ENCODE measurements at places on chromosomes 5 and 9. TPM values are rescaled to one million over a fixed set of nuclear protein-coding genes. Genes with fewer than 3 reads are reported as not detected.
A peak's percentile ranks its signal among the peaks of the same experiment; 100 is the strongest.

CDX1 gene
- total RNA-seq: not detected

ANKRD55 gene
- not detected for total RNA-seq

SDHA gene
- 75.0 TPM for total RNA-seq

HABP4 gene
- 6.3 TPM for total RNA-seq

FBN2 gene
- total RNA-seq: 236 TPM

BTNL8 gene
- not detected for total RNA-seq

RNF180 gene
- 7.4 TPM for total RNA-seq

ABCA2 gene
- total RNA-seq: 21.7 TPM

CDHR2 gene
- 0.09 TPM for total RNA-seq

PDZD2 gene
- total RNA-seq: 22.6 TPM

RANBP3L gene
- not detected for total RNA-seq

NUTM2G gene
- not detected for total RNA-seq

DNA sequence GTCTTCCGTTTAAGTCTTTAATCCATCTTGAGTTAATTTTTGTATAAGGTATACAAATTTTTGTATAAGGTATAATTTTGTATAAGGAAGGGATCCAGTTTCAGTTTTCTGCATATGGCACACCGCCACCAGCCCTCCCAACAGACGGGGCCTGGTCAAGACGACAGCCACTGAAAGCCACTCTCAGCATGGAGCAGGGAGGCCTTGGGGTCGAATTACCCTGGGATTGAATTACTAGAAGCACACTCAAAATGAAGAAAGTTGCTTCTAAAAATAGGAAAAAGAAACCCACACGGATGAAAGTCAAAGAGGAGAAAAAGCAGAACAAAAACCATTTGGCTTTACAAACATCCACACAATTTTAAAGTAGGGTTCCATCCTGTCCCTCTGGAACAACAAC lies 586.2 kb upstream of the ADAMTS16 start:
- no peak overlapping the region for H3K4me3 ChIP-seq
- H3K4me1 ChIP-seq: no peaks in the 10 kb centered on the region
- no peaks in the 10 kb centered on the region for H3K27me3 ChIP-seq
- DNase-seq: no peak
- H3K27ac ChIP-seq: no peak overlapping the region
- H3K36me3 ChIP-seq: no peaks in the 10 kb centered on the region

DNA sequence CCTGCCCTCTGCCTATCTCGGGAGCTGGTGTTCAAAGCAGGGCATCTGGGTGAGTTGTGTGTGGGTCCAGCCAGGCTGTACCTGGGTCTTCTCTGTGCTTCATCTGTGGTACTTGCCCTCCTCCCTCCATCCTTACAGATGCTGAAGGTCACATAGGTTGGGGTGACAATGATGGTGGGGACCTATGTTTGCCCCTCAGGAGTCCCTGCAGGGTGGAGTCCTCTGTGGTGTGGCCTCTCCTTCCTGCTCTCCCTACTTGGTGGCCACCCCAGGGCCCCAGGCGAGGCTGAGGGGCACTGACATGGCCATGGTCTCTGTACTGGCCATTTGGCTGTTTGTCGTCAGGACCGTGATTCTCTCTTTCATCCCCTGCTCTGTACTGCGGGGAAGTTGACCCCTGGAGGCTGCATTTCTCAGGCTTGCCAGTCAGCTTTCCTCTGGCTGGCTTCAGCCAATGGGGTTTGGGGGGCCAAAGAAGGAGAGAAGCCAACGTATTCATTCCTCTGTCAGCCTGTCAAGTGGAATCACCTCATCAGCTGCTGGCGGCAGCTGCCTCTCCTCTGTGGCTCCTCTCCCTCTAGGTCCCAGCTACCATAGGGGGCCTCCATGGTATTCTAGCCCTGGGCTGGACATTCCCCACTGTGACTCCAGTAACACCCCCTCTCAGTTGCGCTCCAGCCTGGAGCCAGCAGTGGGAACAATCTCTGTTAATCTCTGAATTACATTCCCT lies 4.6 kb downstream of the DCANP1 start:
- DNase-seq: no peak
- H3K27ac ChIP-seq: no peak overlapping the region
- H3K4me3 ChIP-seq: no peak overlapping the region
- H3K4me1 ChIP-seq: peaks cover 10% of the 10 kb centered on the region
- H3K36me3 ChIP-seq: no peaks in the 10 kb centered on the region
- no peaks in the 10 kb centered on the region for H3K27me3 ChIP-seq

DNA sequence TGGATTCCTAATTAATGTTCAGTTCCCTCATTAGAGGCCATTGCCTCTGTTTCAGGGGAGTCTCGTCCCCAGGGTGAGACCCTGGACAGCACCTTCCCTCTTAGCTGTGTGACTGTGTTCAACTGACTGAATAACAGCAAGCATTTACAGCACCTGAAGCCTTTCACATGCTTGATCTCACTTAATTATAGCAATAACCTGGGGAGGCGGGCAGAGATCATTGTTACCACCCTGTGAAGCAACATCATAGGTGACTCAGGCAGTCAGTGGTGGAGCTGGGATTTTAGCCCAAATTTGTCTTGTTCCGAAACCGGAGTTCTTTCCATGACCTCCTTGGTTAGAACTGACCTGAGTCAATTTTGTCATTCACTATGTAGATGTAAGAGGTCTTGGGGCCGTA lies 105.2 kb upstream of the RAD23B start:
- no peak overlapping the region for H3K27ac ChIP-seq
- peaks cover 8% of the 10 kb centered on the region for H3K4me1 ChIP-seq
- no peaks in the 10 kb centered on the region for H3K27me3 ChIP-seq
- no peak overlapping the region for H3K4me3 ChIP-seq
- peak; percentile 47 for DNase-seq
- H3K36me3 ChIP-seq: no peaks in the 10 kb centered on the region

GRCh38 chr9:129323376-129323998 lies 145.4 kb upstream of the IER5L start:
- H3K36me3 ChIP-seq: no peaks in the 10 kb centered on the region
- peaks cover 10% of the 10 kb centered on the region for H3K4me1 ChIP-seq
- no peaks in the 10 kb centered on the region for H3K27me3 ChIP-seq
- no peak overlapping the region for H3K4me3 ChIP-seq

- peak; percentile 34 for DNase-seq
- no peaks in the 10 kb centered on the region for H3K27me3 ChIP-seq
- H3K36me3 ChIP-seq: no peaks in the 10 kb centered on the region
- no peak overlapping the region for H3K27ac ChIP-seq
- H3K4me1 ChIP-seq: no peaks in the 10 kb centered on the region
- no peak overlapping the region for H3K4me3 ChIP-seq
These were observed 381.1 kb downstream of the TMEM38B start for GRCh38 chr9:106075236-106075959.

GRCh38 chr9:89994988-89995613 lies 390.3 kb downstream of the GADD45G start:
- H3K27ac ChIP-seq: no peak overlapping the region
- no peak overlapping the region for H3K4me3 ChIP-seq
- no peak for DNase-seq

- no peak overlapping the region for H3K4me3 ChIP-seq
- H3K27ac ChIP-seq: no peak overlapping the region
These were observed 30.7 kb upstream of the MYOT start for GRCh38 chr5:137836997-137837396.

DNA sequence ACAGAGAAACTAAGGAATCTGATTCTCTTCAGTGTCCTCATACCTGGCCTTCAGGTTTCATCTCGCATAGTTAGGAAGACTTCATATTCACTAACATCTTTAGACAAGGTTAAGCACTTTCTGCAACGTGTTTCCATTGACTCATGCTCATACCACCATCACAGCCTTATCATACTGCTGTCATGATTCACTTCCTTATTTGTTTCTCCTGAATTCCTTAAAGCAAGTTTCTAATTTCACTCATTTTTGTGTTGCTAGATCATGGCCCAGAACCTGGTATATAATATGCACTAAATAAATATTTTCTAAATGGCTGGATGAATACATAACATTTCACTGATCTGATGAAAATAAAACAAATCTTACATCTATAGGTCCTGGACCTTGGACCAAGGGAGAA lies 472.9 kb downstream of the PRELID2 start:
- H3K4me3 ChIP-seq: no peak overlapping the region
- H3K4me1 ChIP-seq: peaks cover 12% of the 10 kb centered on the region
- no peaks in the 10 kb centered on the region for H3K36me3 ChIP-seq
- H3K27ac ChIP-seq: no peak overlapping the region

- H3K27ac ChIP-seq: peak overlapping the region; percentile 11
- no peak overlapping the region for H3K4me3 ChIP-seq
- peaks cover 18% of the 10 kb centered on the region for H3K4me1 ChIP-seq
- DNase-seq: no peak
- peaks cover 5% of the 10 kb centered on the region for H3K36me3 ChIP-seq
These were observed 75.7 kb downstream of the ZNF608 start for GRCh38 chr5:124670722-124671184.

GRCh38 chr9:135223831-135224230 lies 136.4 kb downstream of the OLFM1 start:
- no peak overlapping the region for H3K4me3 ChIP-seq
- DNase-seq: no peak
- no peaks in the 10 kb centered on the region for H3K27me3 ChIP-seq
- H3K36me3 ChIP-seq: no peaks in the 10 kb centered on the region
- no peak overlapping the region for H3K27ac ChIP-seq
- no peaks in the 10 kb centered on the region for H3K4me1 ChIP-seq

- H3K27ac ChIP-seq: no peak overlapping the region
- no peak for DNase-seq
- no peak overlapping the region for H3K4me3 ChIP-seq
These were observed 794.9 kb upstream of the ARRDC3 start for GRCh38 chr5:92177926-92178487.

DNA sequence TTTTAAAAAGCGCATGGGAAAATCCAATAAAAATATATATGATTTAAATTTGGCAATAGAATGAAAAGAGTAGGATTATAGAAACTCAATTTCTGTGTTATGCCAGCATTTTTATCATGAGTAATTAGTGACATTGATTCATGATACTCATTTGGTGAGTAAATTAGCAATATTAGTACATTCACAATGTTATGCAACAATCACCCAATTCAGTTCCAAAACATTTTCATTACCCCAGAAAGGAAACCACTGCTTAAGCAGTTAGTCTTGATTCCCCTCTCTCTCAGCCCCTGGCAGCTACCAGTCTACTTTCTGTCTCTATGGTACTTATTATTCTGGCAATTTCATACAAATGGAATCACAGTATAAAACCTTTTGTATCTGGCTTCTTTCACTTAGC lies 27.0 kb downstream of the OSMR start:
- DNase-seq: peak; percentile 16
- H3K4me1 ChIP-seq: peaks cover 25% of the 10 kb centered on the region
- H3K4me3 ChIP-seq: no peak overlapping the region
- H3K27ac ChIP-seq: peak overlapping the region; percentile 95
- H3K27me3 ChIP-seq: no peaks in the 10 kb centered on the region

GRCh38 chr9:28887188-28887884 lies 1314.1 kb upstream of the C9orf72 start:
- no peaks in the 10 kb centered on the region for H3K36me3 ChIP-seq
- peaks cover 6% of the 10 kb centered on the region for H3K4me1 ChIP-seq
- DNase-seq: peak; percentile 27
- no peak overlapping the region for H3K4me3 ChIP-seq

DNA sequence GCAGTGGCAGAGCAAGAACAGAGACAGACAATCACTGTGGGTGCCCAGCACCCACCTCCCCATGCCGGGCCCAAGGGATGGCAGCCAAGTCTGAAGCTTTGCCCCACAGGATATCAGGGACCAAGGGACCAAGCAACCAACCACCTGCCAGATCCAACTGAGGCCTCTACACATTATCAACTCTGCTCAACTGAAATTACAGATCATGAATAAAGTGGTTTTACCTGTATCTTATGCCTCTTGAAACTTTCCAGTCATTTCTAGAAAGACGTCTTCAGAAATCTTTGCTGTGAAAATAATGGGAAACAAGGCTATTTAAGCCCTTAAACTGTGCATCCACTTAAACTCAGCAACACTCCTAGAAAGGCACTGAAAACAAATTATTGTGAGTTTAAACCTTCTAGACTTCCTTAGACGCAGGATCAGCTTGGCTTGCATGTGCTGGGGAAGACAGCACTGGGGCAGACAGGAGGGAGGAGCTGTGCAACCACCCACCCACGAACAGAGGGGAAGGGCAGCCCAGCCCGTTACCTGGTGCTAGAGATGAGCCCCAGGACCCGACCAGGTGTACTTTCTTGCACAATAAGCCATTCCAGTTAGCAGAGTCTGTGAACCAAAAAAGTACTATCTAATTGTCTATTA lies 80.0 kb downstream of the SEMA4D start:
- H3K27ac ChIP-seq: peak overlapping the region; percentile 18
- H3K4me1 ChIP-seq: peaks cover 9% of the 10 kb centered on the region
- no peaks in the 10 kb centered on the region for H3K27me3 ChIP-seq
- DNase-seq: no peak

DNA sequence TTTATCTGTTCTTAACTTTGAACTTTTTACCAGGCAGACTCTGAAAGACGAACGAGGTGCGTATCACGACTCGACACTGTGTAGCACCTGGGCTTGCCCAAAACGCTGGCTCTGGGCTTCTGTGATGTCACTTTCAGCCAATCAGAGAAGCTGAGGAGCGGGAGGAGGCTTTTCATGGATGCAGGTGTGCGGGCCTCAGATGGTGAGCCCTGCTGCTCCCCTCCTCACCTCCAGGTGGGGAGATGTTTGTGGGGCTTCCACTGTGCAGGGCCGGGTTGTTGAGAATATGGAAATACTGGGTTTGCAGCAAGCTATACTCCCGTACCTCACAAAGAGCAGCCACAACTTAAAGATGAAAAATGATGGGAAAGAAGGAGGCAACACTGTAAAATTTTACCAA lies 246.3 kb downstream of the IRX2 start:
- no peaks in the 10 kb centered on the region for H3K4me1 ChIP-seq
- H3K27ac ChIP-seq: no peak overlapping the region
- H3K36me3 ChIP-seq: no peaks in the 10 kb centered on the region
- no peaks in the 10 kb centered on the region for H3K27me3 ChIP-seq
- no peak overlapping the region for H3K4me3 ChIP-seq

DNA sequence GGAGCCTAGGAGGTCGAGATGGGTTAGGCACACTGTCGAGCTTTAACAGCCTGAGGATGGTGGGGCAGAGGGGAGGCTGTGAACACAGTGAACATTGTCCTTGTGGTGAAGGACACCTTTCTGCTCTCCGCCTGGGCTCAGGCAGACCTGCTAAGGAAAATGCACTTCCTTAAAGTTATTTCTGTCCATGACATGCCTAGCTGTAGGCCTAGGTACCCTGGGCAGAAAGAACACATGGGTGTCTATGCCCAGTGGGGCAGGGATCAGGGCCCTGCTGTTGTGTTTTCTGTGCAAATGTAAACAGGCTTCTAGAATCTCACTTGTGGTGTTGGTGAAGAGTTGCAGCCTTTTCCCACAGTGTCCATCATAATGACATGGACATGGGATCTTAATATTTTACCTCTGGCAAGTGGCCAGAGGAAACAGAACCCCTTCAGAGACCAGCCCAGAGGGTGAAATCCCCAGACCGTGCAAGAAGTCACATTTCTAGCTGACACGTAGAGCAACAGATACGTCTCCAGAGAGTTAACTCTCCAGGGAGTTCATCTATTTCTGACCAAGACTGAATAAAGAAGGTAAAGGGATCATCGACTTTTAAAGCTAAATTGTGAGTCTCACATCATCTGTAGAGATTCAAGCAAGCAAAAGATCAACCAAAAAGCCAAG lies 79.2 kb downstream of the C9orf152 start:
- H3K36me3 ChIP-seq: peaks cover 16% of the 10 kb centered on the region
- H3K4me1 ChIP-seq: peaks cover 50% of the 10 kb centered on the region
- H3K27ac ChIP-seq: no peak overlapping the region
- DNase-seq: no peak
- no peaks in the 10 kb centered on the region for H3K27me3 ChIP-seq
- H3K4me3 ChIP-seq: no peak overlapping the region

GRCh38 chr9:112038017-112038408 lies 137.1 kb downstream of the SUSD1 start:
- H3K36me3 ChIP-seq: peaks cover 6% of the 10 kb centered on the region
- peaks cover 26% of the 10 kb centered on the region for H3K4me1 ChIP-seq
- H3K4me3 ChIP-seq: no peak overlapping the region
- H3K27ac ChIP-seq: no peak overlapping the region

- DNase-seq: no peak
- peaks cover 47% of the 10 kb centered on the region for H3K27me3 ChIP-seq
- H3K4me1 ChIP-seq: no peaks in the 10 kb centered on the region
- H3K27ac ChIP-seq: no peak overlapping the region
These were observed 3.4 kb upstream of the COL15A1 start for GRCh38 chr9:98940276-98940675.
